ENCODE measurements at places on chromosomes 4 and X.

- DNase-seq, result no peak
Measured at GRCh38 chr4:90950385-90950841, 823.2 kb downstream of the CCSER1 start.

DNA sequence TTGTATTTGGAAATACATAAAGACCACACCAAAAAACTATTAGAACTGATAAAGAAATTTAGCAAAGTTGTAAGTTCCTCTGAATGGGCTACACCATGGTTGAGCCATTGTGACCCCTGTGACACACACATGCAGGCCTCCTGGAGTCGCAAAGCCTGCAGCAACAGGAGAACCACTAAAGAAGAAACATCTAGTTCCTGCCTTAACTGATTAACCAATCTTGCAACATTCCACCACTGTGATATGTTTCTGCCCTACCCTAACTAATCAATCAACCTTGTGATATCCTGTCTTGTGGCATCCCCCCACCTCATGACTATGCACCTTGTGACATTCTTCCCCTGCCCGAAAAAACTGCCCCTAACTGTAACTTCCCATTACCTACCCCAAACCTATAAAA lies 401.8 kb downstream of the PRDM5 start:
- no peak for DNase-seq

DNA sequence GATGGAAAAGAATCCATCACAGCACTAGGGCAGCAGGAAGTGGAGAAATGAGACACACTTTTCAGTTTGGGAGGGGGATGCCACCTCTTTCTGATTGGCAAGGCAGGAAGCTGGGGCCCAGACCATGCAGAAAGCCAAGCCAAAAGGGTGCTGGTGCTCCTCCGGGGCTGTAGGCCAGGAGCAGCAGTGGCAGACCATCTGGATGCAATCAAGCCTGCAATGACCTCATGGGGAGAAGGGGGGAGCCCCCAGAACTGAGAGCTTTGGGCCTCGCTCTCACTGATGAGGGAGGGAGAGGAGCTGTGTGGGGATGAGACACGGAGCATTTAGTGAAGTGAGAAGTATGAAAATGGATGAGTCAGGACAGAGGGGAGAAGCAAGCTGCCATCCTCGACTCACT lies 141.3 kb upstream of the NALF2 start:
- no peak for DNase-seq

DNA sequence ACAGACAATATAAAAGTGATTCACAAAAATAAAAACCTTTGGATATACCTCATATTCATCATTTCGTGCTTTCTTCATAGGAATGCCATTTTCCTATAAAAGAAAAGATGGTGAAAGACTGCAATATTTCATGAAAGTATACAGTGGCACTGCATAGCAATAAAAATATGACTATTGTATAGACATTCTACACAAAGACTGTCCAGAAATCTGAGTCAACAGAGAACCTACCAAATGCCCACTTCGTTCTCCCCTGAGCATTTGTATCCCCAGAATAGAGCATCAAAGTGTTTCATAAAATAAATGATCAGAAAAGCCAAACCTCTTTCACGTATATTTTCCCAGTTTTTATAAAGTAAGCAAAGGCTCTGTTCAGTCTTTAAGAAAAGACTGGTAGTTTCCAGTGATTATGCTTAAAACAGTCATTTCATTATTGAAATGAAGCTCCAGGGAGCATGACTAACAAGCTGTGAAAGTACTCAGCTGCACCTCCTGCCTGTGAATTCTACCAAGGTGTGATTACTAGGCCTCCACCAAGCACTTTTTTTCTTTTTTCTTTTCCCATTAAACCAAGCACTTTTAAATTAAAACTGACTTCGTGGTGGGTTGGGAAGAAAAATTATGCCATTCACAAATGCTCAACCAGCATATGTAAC lies 20.2 kb downstream of the PPA2 start:
- DNase-seq, result no peak

- no peak for DNase-seq
Measured at GRCh38 chr4:110139111-110139510, 59.3 kb downstream of the ELOVL6 start.

GRCh38 chr4:138184886-138185285 lies 57.3 kb downstream of the SLC7A11 start:
- no peak for DNase-seq

- peak; percentile 49 for DNase-seq
Measured at GRCh38 chr4:142434519-142435224, 411.4 kb downstream of the INPP4B start.

- DNase-seq, result no peak
Measured at GRCh38 chr4:31043382-31044062, 323.4 kb downstream of the PCDH7 start.

- no peak for DNase-seq
Measured at GRCh38 chr4:116849620-116850019, 235.8 kb downstream of the TRAM1L1 start.

DNA sequence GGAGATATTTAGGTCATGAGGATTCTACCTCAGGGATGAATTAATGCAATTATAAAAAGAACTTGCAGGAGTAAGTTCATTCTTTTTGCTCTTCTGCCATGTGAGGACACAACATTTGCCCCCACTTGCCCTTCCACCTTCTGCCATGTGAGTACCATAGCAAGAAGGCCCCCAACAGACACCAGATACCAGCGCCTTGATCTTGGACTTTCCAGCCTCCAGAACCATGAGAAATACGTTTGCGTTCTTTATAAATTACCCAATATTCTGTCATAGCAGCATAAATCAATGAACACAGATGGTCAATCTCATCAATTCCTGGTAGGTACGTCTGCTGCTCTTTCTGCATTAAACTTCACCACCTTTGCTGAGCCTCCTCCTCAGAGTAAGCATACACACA lies 5.7 kb upstream of the SEPSECS start:
- DNase-seq, result no peak

DNA sequence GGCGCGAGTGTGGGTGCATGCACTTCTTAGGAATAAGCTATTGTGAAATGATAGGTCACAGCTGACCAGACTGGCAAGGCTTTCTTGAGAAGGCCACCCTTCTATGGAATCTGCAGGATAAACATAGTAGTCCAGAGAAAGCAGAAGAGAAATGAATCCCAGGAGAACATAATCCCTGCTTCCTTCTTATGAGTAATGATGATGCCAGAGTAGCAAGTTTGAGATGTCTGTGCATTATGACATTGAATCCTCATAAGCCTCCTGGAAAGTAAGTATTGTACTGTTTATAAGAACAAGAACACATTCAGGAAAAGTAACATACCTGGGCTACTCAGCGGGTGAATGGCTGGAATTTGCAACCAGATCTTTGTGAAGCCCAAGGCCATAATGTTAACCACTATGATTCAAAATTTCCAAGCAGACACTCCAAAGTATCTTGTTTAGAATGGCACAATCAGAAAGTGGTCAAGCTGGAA lies 272.1 kb upstream of the HS3ST1 start:
- no peak for DNase-seq

DNA sequence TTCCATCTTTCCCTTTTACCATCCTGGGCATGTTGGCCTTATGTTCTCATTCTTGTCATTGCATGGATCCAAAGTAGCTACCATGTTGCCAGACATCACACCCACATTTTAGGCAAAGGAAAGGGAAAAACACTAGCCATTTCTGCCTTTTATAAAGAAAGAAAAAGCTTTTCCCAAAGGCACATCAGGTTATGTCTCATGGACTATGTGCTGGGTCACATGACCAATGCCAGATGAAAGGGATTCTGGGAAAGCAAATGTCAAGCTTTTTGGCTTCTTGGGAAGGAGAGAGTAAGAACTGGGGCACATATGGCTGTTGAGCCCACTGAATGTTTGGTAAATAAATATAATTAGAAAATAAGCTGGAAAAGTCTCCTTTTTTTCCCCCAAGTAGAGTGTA lies 4.3 kb upstream of the SOD3 start:
- no peak for DNase-seq

- no peak for DNase-seq
Measured at GRCh38 chrX:135393051-135393450, 28.7 kb upstream of the SMIM10L2A start.

- no peak for DNase-seq
Measured at GRCh38 chr4:144757969-144758368, 112.0 kb downstream of the HHIP start.

DNA sequence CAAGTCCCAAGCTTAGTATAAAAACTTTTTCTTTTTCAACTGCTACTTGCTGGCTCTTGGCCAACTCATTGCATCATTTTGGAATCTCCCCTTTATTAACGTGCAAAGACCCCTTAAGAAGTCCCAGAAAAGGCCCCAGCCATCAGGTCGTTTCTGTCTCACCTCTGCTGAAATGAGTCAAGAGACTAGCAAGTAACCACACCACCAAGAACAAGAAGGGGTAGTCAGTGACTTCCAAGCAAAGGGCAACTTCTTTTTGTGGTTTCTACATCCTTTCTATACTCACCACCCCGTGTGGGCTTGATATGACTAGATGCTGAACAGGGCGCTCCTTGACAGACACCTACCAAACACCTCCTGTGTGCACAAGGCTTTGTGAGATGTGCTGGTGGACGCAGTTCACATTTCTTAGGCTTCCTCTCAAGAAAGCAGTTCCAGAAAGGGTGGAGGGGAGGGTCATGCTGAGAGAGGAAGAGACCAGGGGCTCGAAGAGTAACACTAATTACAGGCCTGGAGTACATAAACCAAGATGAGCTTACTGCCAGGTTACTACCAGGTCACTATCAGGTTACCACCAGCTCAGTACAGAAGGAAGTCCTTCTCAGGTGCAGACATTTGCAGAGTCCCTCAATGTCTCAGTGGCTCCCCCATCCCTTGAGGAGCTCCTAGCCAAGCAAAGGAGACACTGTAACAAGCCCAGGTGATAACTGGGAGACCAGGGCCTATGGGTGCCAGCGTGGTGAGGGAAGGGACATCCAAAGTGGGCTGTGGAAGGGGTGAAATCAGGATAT lies 19.3 kb downstream of the JAKMIP1 start:
- DNase-seq, result peak; percentile 78

GRCh38 chr4:184355111-184355604 lies 119.2 kb downstream of the IRF2 start:
- DNase-seq, result peak; percentile 51
